NCI-H187 treated with DMSO at 0.1 percent for 48 hours (cell line): ENCODE measurements at places on chromosomes 2 and 18.

DNA sequence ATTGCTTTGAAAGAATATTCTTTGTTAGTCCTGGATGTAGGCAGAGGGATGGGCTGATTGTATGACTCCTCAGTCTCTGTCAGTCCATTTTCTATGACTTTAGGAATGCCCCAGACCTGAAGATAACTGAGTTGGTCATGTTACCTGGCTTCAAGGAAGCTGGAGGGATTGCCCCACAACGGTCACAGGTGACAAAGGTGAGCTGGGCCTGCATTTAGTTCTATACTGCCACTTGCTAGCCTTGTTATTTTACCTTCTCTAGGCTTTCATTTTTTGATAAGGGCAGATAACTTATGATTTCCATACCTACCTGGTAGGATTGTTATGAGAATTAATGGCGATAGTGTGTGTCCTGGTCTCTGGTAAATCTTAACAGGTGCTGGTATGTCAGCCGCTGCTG is 260.1 kb downstream of the PRKCE start:
- DNase-seq: no peak

- DNase-seq: no peak
Observed at GRCh38 chr2:48693066-48693465, 62.5 kb downstream of the LHCGR start.

DNA sequence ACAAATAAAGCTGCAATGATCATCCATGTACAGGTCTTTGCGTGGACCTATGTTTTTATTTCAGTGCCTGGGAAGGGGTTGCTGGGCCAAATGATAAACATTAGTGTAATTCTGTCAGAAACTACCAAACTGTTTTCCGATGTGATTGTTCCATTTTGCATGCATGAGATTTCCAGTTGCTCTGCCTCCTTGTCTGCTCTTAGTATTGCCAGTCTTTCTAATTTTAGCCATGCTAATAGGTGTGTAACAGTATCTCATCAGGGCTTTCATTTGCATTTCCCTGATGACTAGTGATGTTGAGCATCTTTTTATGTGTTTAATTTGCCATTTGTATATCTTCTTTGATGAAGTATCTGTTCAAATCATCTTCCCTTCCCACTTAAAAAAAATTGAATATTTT is 67.5 kb downstream of the SP110 start:
- DNase-seq: no peak

DNA sequence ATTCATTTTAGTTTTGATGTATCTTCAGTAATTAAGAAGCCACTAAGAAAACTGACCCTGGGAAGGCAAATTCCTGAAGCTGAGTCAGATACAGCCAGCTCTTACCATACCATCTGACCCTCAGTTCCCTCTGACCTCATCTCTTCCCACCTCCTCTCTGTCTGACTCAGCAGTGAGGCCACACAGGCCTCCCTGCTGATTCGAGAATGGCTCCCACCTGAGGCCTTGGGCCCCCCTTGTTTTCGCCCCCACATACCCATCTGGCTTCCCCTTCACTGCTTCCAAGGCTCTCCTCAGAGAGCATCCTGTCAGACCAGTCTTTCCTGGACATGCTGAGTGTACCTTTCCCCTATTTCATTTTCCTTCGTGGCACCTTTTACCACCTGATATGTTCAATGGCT is 71.0 kb upstream of the CYP1B1 start:
- no peak for DNase-seq

DNA sequence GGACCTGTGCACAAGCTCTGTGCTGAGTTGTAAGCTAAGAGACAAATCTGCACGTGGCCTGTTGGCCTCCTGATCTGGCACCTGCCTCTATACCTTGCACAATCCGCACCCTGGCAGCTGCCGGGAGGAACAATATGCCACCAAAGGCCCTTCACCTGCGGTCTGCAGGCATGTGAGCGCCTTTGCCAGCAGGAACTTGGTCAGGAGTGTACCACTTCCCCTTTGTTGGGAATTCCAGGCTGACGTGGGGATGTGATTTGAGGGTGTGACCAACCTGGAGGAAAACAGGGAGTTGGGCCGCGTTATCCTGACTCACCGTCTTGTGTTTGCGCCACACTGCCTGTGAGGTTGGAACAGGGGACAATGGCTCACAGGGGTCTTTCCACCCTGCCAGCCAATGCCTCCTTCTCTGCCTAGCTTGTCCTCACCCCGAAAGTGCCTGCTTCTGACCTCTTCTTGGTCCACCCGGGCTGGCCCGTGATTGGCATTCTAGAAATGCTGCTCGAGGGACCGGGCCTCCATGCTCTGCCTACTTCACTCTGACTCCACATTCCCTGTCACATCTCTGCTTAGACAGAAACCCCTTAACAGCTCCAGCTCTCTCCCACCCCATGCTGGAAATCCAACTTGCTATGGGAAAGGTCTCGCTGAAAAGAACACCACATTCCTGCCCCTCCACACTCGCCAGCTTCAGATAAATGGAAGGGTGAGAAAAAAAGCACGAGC is 67.1 kb upstream of the MAP4K4 start:
- no peak for DNase-seq

- no peak for DNase-seq
Observed at GRCh38 chr2:239523954-239524330, 123.1 kb upstream of the HDAC4 start.

- DNase-seq: no peak
Observed at GRCh38 chr18:64407606-64408005, 258.7 kb upstream of the LINC00305 start.

- DNase-seq: no peak
Observed at GRCh38 chr18:55501579-55501978, 86.4 kb downstream of the TCF4 start.

DNA sequence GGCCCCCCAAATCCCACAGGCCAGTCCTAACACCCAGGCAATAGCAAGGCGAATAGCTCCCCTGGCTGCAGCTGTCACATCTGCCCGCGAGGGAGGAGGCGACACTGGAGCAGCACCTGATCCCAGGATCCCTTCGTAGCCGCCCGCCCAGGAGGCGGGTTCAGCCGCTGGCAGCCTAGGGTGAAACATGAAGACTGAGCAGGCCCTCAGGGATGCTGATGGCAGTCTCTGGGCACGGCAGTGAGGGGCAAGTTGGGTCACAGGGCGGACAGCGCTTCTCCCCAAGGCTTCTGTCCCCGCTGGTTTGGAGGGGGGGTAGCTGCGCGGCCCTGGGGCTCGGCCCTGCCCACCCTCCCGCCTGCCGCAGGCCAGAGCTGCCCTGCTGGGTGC is 1.9 kb downstream of the DNMT3A start:
- DNase-seq: no peak

DNA sequence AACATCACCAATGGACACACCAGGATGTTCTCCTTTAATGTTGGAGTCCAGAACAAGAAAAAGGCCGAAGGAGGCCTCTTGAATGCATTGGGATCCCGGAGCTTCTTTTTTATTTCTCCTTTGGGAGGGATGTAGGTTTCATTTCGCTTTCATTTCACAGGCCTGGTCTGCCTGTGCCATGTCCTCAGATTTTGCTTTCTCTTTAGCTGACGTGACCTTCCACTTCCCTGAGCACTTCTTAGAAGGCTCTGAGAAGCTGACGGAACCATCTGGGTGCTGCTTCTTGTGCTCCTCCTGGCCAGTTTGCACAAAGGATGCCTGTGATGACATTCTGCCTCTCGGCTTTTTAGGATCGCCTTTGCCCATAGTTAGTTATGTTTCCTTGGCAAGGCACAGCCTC is 15.1 kb upstream of the MBOAT2 start:
- DNase-seq: no peak

- DNase-seq: no peak
Observed at GRCh38 chr18:39786477-39786876, 2168.6 kb upstream of the PIK3C3 start.

GRCh38 chr2:186848873-186849578 is at the start of gene ZSWIM2:
Gene ZSWIM2, minus strand, starts transcription at chr2:186849170. Its CDS starts 40 bp downstream, at chr2:186849130.
- peak; percentile 8 for DNase-seq

DNA sequence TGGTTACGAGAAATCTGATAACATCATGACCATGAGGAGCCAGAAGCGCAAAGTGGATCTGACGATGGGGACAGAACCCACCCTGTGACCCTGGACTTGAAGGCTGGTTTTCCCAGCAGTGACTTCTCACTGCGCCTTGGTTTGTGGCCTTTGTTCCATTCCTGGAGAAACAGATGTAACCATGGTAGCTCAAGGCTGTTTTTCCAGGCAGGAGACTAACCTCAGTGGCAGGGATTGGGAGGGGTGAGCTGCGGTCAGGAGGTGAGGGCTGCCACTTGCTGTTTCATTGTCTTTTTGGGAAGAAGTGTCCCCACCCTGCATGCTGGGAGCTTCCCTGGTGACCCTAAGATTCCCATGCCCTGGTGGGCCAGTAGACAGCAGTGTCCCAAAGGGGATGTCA is 116.4 kb upstream of the SMAD2 start:
- no peak for DNase-seq

DNA sequence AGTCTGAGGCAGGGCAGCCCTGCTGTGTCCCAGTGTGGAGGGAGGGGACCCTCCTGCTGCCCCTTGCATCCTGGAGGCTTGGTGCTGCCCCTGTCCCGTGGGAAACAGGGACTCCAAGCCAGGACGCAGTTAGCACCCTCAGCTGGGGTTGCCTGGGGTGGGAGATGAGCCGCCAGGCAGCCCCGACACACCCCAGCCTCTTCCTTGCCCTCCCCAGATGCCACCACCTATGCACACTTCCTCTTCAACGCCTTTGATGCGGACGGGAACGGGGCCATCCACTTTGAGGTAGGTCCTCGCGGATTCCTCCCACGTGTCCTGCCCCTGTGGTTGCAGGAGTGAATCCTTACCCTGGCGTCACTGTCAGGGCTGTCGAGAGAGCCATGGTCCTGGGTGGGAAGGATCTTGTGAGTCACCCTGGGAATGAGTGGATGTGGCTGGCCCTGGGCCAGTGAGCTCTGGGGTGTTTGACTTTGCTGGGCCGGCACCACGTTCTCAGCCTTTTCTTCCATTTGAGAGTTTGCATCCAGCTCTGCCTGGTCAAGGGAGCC is 27.5 kb upstream of the FAHD2A start:
- DNase-seq: no peak

DNA sequence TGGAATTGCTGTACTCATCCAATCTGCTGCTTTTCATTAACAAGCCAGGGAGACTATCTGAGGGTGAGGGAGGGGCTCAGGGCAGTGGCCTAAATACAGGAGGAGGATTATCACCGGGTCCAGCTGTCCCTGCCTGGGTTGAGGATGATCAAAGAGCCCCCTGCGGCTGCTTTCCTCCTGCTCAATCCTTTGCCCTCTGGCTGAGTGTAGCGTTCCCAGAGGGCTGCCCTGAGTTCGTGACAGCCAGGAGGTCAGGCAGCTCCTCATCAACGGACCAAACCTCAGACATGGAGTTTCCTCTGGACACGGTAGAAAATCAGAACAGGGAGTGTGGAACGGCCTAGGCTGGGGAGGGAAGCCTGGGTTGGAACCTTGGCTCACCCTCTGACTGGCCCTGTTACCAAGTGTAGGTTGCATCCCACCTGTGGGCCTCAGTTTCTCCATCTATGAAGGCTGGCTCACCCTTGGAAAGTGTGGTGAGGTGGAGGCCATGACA is 23.5 kb downstream of the CIB4 start:
- DNase-seq: no peak

DNA sequence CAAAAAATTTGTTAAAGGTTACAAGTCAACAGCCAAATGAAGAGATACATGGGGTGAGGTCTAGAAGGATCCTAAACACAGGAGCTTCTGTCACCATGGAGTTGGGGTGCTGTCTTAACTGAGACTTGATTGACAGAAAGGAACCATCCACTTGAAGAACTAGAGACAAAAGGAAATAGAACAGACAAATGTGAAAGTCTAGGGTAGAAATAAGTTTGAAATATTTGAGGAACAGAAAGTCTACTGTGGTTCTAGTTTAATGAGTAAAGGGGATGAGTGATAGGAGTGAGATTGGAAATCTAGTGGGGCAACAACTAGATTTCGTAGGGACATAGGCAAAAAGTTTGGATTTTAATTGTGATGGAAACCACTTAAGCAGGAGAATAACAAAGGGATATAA is 18.7 kb downstream of the RBBP8 start:
- no peak for DNase-seq

- no peak for DNase-seq
Observed at GRCh38 chr2:110843496-110843895, 111.1 kb downstream of the ACOXL start.

GRCh38 chr18:45403341-45404049 is 211.8 kb upstream of the SLC14A2 start:
- no peak for DNase-seq

DNA sequence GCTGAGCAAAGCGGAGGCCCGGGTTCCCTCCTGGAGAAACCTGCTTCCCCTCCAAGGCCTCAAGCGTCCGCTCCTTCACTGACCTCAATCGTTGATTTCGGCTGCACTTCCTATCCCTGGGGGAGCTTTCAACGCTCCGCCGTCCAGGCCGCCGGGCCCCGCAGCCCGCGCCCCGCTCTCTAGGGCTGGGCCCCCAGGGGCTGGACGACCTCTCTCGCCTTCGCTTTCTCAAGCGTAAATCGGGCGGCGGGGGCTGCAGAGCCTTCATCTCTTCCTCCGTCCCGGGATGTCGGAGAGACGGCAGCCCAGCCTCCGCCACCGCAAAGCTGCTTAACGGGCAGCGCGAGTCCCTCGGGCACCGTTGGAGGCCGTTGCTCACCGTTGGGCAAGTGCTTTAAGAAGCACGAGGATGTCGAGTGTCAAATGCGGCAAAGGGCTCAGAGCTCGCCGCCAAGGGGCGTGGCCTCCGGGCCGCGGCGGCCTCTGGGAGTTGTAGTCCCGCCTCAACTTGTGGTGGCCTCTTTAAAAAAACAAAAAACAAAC is 8.5 kb downstream of the HES6 start:
- no peak for DNase-seq

DNA sequence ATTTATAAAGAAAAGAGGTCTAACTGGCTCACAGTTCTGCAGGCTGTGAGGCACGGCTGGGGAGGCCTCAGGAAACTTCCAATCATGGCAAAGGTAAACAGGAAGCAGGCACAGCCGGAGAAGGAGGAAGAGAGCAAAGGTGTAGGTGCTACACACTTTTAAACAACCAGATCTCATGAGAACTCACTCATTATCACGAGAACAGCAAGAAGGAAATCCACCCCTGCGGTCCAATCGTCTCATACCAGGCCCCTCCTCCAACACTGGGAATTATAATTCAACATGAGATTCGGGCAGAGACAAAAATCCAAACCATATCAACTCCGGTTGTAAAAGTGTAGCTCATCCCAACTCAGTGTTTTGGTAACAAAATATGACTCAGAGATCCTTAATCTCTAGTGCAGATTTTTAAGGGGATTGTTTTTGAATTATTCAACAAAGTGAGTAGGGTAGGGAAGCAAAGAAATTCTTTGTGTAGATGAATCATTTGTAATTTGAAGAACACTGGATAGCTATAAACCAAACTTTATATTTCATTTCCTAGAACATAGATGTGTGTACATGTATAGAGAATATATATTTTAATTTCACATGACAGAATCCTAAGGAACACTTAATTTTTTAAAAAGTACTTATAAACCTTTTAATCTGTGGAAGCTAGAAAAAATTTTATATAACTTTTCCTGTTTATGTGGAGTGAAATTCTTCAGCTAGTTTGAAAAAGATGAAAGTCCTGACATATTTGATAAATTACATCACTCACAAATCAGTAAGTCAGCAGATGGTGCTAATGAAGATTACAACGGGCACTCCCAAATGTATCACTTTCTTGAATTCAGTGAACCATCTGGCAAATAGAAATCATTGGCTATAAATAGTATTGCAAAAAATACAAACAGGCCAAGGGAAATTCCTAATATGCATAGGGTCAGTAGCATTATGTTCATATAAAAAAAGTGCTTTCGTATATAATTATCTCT is 130.1 kb downstream of the OLA1 start:
- no peak for DNase-seq

GRCh38 chr2:67717692-67718091 is 320.6 kb downstream of the ETAA1 start:
- DNase-seq: no peak
